Psoas muscle (tissue), 8 donors: ENCODE measurements at places on chromosomes 12 and 14.

- no peak for DNase-seq
Observed at GRCh38 chr12:62265511-62265910, 5.3 kb downstream of the USP15 start.

GRCh38 chr14:59318908-59319307, 130.4 kb downstream of the DAAM1 start:
- DNase-seq = no peak

GRCh38 chr14:52266782-52267181, 716 bp upstream of the PTGDR start:
- DNase-seq = no peak

DNA sequence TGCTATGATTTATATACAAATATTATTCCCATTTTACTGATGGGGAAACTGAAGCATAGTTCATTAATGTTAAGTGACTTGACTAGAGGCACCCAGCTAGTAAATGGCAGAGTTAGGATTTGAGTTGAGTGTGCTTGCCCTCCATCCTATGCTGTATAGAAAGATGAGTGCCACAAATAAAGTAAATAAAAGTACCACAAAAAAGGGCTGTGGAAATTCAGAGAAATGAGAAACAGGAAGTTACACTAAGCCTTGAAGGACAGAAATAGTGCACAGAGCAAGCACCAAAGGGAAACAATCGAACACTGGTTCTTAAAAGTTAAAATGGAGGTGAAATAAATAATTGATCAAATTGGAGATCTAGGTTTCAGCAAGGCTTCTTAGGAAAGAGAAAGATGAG, 9.2 kb upstream of the ABCD2 start:
- no peak for DNase-seq

GRCh38 chr14:65107200-65107599, 4.9 kb upstream of the MAX start:
- DNase-seq = no peak

- no peak for DNase-seq
Observed at GRCh38 chr12:11559626-11560340, 89.7 kb upstream of the ETV6 start.

DNA sequence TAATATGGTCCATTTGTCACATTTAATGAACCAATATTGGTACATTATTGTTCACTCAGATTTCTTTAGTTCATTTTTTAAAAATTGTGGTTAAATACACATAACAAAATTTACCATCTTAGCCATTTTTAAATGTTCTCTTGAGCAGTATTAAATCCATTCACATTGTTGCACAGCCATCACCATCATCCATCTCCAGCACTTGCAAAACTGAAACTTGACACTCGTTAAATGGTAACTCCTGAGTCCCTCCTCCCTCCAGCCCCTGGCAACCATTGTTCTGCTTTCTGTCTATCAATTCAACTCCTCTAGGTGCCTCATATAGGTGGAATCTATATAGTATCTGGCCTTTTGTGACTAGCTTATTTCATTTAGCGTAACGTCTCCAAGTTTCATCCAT, 86.4 kb downstream of the ACACB start:
- DNase-seq = no peak

DNA sequence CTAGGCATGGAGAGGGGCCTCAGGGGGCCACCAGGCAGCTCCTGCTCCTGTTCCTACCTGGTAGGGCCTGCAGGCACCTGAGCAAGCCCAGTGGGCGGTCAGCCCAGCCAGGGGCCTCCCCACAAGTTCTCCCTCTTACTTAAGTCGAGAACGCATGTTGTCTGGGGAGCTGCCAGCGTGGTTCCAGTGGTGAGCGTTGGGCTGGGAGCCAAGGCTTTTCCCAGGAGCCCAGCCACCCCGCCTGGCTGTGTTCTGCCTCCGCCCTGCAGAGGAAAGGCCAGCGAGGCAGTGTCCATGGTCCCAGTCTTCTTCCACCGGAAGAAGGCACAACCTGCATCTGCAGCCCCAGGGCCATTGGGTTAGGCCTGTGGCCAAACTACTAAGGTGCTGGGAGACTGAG, 1.4 kb downstream of the C14orf180 start:
- peak; percentile 72 for DNase-seq

GRCh38 chr12:17079251-17079909, 473.4 kb upstream of the LMO3 start:
- DNase-seq = no peak

DNA sequence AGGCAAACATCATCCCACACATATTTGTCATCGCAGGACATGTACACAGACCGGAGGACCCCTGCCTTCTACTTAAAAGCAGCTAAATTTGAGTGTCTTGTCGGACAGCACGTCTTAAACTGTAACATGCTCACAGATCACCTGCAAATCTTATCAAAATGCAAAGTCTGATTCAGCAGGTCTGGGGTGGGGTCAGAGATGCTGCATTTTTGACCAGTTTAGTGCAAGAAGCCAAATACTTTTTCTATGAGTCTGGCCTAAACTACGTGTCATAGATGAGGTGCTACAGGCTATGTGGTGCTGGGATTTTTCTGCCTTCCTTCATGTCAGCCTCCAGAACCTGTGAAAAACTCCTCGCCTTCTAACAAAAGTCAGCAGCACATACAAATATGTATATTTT, 178.8 kb upstream of the LHX5 start:
- no peak for DNase-seq

GRCh38 chr12:6046511-6047180, 77.8 kb downstream of the VWF start:
- no peak for DNase-seq

- DNase-seq = no peak
Observed at GRCh38 chr12:56040963-56041551, 661 bp upstream of the RPS26 start.

- no peak for DNase-seq
Observed at GRCh38 chr14:63677891-63678379, 36.3 kb upstream of the WDR89 start.

- peak; percentile 13 for DNase-seq
Observed at GRCh38 chr12:27779416-27779919, 565 bp upstream of the KLHL42 start.

DNA sequence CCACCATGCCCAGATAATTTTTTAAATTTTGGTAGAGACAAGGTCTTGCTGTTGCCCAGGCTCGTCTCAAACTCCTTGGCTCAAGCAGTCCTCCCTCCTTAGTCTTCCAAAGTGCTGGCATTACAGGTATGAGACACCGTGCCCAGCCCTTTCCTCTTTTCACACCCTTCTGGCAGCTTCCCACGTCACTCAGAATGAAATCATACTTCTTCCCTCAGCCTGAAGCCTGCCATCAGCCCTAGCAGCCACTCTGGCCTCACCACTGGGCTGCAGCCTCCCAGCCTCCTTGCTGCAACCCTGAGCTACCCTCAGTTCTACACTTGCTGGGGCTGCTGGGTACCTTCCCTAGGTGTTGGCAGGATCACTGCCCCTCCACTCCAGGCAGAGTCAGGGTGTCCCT, 18.2 kb downstream of the ANKRD9 start:
- peak; percentile 2 for DNase-seq

GRCh38 chr12:53145383-53146260, 34.9 kb upstream of the ZNF740 start:
- DNase-seq = no peak

GRCh38 chr12:127716166-127716565, 550.8 kb upstream of the TMEM132C start:
- no peak for DNase-seq

- DNase-seq = no peak
Observed at GRCh38 chr12:115840159-115840558, 437.3 kb downstream of the MED13L start.

DNA sequence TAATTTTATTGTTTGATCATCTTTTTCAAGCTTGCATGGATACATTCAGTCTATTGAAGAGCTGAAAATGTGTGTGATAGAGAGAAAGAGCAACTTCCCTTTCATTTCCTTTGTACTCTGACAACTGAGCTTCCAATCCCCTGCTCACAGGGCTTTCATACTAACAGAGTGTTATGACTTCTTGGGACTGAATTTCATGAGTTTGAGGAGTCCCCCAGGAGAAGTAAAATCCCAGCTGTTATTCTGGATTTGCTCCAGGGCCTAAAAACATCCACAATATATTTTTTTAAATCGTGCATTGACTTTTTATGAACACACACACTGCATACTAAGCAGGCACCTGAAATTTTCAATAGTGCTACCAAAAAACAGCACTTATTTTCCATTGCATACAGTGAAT, 195.8 kb upstream of the CAND1 start:
- no peak for DNase-seq

GRCh38 chr14:20468764-20469241, 403 bp upstream of the PNP start:
- DNase-seq = peak; percentile 25

- peak; percentile 42 for DNase-seq
Observed at GRCh38 chr14:75303381-75303789, 24.8 kb downstream of the FOS start.

DNA sequence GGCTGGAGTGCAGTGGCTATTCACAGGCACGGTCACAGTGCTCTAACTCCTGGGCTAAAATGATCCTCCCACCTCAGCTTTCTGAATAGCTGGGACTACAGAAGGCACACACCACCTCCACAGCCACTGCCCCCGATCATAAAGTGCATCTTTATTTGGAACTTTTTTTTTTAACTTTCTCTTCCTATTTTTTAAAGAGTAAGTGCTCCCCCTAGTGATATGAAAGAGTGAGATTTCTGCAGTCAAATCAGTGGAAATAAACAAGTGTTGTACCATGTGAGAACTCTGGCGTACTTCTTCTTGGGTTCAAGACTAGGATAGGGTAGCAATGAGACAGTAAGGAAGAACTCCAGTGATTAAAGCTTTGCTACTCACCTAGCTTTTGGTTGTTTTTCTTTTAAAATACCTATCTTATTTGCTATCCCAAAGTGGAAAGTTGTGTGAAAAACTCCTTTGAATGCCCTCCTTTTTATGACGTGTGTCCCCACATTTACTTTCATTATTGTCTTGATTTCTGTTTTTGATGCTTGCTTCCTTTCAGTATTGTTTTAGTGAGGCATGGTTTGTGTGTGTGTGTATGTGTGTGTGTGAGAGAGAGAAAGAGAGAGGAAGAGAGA, 6.6 kb downstream of the PPP4R4 start:
- no peak for DNase-seq

DNA sequence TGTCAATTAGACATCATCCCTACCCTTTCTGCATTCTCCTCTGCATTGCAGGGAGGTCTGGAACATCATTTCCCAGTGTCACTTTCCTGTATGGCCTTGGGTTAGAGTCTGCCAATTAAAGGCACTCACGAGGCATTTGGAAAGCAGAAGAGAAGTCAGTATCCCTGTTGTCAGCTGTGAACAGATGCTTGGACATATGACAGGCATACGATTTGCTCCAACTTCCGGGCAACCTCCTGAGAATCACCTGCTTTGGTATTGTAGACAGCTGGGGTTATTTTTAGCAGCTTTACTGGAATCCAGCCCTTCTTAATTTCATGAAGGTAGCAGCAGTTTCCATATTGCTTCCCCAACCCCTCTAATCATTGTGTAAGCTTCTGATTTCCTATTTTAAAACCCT, 88.7 kb upstream of the DHRS4 start:
- DNase-seq = no peak

DNA sequence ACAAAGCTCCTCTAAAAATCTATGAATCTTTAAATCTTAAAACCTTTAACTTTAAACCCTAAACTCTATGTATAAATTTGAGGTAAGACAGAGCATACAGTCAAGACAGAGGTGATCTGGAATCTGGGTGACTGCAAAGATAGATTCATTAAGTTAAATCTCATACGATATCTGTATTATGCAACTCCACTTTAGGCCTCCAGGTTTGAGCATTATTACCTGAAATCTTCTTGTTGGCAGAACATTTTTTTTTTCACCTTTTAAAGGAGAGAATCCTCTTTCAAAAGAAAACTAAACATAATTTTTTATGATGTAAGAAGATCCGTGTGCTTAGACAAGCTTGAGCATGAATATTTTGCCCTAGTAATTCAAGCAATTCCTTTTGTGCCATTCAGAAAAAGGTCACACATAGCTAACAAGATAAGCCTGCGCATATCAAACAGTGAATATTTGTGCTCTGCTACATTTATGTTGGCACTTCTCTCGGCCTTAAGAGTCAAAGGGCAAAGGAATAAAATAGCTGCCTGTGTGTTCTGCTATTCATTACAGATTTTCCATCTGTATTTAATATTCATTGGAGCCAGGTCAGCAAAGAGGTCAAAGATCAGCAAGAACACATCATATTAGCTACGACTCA, 163.3 kb downstream of the TMTC3 start:
- no peak for DNase-seq

GRCh38 chr14:38047195-38047902, 160.4 kb upstream of the SSTR1 start:
- DNase-seq = no peak

GRCh38 chr12:6061660-6062059, 62.8 kb downstream of the VWF start:
- no peak for DNase-seq

- no peak for DNase-seq
Observed at GRCh38 chr14:21136024-21136423, 19.8 kb downstream of the OR5AU1 start.

DNA sequence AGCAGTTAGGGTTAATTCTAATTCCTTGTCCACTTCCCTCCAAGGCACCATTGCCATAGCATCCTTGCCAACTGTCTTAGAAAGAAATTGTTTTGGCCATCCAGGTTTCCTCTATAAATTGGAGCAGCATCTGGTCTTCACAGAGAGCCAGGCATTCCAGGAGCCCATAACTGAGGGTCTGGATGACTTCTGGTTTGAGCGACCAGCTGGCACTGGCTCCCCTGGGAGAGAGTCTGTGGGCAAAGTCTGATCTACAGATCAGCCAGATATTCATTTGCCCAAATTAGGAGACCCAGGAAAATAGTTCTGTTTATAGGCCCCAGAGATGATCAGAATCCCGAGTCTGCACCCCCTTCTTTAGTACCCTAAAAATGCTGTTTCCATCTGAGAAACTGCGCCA, 16.0 kb downstream of the VSX2 start:
- no peak for DNase-seq

GRCh38 chr12:116524964-116525379, 34.2 kb upstream of the MAP1LC3B2 start:
- no peak for DNase-seq

DNA sequence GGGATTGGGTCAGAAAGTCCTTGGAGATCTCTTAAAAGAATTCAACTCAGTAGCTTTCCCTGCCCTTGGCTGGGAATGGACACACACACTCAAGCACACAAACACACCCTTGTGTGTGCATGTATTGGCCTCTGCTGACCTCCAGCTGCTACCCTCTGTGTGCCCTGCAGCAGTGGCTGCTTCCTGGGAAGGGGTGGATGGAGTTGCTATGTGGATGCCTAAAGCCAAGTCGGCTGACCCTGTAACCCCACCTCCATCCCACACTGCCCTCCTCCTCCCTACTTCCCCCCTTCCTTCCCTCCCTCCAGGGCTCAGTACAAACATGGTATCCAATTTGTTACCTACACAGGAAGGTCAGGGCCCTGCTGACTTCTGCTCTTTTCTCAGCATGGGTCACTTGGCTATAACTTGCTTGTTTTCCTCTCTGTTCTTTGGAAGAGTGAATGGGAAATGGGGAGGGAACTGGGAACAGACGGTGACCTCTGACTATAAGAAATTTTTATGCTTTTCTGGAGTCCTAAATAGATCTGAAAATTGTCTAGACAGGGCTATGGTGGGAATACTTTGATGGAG, 351.6 kb upstream of the TBX3 start:
- no peak for DNase-seq
